ENCODE measurements at places on chromosomes 1 and 21.

DNA sequence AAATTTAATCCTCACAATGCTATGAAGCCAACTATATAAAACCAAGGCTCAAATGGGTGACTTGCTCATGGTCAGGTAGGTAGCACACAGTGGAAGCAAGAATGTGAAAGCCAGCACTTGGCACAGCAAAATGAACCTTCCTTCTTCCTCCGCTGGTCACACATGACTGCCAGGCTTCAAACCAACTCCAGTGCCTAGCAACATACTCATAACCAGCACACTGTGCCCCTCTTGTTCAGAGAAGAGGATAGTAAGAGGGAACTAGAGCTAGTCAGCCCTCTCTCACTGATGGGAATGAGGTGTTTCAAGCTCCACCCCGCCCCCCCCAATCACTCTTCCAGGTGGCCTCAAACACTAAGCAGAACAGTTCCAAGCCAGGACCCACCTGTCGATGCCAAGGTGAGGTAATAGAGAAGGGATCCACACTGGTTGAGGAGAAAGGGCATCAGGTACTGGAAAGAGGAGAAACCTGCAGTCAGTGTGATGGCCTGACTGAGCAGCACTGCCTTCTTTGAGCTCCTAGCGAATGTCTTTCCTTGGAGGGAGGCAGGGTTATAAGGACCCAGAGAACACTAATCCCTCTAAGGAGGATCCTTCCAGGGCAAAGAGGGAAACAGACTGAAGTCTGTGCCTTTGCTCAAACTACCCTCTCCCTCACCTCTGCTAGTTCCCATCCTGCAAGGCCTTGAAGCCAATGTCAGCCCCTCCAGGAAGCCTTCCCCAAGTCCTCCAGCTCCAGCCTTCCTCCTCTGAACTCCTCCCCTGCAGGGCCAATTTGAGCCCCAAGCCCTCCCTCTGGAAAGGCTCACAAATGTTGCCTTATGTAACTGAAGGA, 1.2 kb downstream of the TMEM234 start:
- no peak for DNase-seq

- DNase-seq = no peak
Observed at GRCh38 chr1:218811497-218811896, 362.2 kb upstream of the LYPLAL1 start.

- DNase-seq = no peak
Observed at GRCh38 chr1:243924188-243924587, 74.1 kb upstream of the AKT3 start.

GRCh38 chr1:43861988-43862735, 71.4 kb upstream of the ARTN start:
- no peak for DNase-seq

- no peak for DNase-seq
Observed at GRCh38 chr1:190444464-190444863, 33.2 kb downstream of the BRINP3 start.

DNA sequence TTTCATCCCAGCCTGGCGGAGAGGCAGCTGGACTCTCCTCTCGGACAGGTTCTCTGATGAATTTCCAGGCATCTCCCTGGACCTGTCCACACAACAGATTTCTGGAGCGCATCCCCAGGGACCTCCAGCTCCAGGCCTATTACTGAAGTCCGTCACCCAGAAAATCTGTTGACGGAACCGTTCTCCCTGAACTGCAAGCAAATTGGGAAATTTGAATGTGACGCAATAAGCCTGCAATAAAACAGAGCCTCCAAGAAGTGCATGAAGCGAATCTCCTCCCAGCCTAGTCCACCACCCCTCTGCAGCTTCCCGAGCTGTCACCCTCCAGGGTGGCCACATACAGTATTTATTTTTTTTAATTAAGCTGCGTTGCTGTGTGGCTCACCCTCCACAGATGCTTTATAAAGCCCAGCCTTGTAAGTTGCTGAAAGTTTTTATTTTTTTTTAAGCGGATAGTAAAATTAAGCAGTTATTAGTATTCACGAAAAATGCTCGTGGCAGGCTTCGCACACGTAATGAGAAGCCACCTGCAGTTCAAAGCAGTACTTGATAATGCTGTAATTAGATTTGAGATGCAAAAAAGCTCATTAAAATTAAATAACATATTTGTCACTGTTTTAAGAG, 173.3 kb downstream of the CAMTA1 start:
- DNase-seq = no peak

DNA sequence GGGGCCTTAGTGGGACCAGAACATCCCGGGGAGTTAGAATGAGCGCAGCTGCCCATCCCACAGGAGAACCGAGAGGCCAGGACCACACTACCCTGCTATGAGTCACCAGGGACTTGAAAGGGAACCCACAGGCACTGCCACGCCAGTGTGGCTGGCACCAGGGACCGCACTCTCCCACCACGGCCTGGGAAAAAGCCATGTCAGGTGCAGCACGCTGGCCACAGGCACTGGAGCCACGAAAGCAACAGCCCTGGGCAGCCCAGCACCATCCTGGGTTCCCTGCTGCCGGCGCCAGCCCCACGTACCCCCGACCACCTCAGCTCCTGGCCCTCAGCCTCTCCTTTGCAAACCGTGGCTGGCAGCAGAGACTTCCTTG, 14.1 kb upstream of the TMEM240 start:
- DNase-seq = no peak

GRCh38 chr1:66412704-66413103, 121.2 kb upstream of the SGIP1 start:
- DNase-seq = no peak

- no peak for DNase-seq
Observed at GRCh38 chr1:935751-936231, 12.1 kb downstream of the SAMD11 start.

DNA sequence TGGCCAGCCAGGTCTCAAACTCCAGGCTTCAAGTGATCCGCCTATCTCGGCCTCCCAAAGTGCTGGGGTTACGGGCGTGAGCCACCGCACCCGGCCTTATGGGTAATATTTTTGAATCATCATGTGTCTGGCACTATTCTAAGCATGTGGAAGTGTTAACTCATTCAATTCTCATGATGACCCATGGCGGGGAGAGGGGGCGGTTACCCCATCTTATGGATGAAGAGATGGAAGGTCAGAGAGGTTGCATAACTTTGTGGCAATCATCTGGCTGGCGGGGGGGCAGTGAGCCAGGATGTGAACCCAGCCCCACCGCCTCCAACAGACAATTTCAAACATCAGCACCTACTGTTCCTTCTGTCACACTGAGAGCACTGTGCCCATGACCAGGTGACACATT, 11.5 kb upstream of the TAS1R2 start:
- no peak for DNase-seq

GRCh38 chr1:10901091-10901890, 104.8 kb upstream of the CASZ1 start:
- no peak for DNase-seq

DNA sequence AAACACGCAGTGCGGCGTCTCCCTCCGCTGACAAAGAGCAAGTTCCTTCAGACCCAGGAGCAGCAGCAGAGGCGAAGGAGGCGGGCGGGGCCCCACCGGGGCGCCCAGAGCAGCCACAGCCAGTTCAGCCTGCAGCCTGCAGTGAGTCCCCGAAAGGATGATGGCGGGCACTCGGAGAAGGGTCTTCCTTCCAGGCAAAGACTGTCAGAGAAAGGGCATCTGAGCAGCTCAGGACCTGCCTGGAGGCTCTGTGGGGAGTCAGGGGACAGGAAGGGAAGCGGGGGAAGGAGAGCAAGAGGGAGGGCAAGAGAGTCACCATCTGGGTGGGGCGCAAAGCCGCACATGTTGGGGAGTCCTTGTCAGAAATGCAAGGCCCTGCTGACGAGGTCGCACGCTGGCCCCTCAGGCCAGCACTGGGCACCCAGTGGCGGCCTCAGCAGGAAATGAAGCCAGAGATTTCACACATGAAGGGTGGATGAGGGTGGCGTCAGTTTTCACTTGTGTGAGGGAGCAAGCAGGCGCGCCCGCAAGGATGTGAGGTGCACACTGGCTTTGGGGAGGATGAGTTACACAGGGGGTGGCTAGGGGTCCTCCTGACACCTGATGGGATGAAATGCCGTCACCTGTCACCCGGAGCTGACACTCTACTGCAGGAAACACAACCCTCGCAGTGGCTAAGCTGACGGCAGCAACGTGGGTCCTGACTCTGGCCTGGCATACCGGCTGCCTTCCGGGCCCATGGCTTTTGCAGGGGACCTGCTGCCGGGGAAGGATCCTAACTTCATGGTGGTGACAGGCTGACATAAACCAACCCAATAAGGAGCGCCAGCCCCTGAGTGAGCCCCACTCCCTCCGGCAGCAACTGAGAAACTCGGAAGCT, 6.6 kb downstream of the LRRC47 start:
- no peak for DNase-seq

DNA sequence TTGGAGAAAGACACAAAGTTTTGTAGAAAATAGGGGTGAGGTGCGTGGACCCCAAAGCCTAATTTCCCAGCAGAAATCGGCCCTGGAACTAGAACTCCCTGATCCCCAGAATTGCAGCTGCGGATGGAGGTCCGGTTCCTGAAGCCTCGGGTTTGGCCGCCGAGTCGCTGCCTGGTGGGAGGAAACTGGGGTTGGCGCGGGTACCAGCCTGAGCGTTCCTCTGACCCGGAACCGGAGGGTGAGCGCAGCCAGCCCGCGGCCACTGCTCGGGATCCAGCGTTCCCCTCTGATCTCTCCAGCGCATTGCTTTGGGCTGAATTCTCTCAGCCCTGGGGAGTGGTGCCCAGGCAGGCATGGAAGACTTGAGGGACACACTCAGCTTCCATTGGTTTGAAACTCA, 1.6 kb downstream of the ST6GALNAC5 start:
- no peak for DNase-seq

DNA sequence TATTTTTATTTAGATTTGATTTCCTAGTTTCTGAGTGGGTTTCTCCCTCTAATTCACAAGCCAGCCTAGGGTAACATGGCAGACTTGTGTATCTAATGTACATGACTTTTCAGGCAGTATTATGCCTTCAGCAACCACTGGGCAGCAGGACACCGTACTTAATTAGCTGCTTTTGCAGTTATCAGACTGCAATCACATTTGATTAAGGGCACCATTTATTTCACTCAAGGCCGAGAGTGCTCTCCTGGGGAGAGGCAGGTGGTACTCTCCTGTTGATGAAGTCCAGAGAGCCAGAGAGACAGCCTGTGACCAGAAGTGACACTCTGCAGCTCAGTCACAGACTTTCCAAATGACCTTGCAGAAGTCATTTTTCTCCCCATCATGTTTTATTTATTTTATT, 18.7 kb downstream of the CYYR1 start:
- no peak for DNase-seq

GRCh38 chr1:108357802-108358201, 92.3 kb upstream of the NBPF6 start:
- DNase-seq = no peak

DNA sequence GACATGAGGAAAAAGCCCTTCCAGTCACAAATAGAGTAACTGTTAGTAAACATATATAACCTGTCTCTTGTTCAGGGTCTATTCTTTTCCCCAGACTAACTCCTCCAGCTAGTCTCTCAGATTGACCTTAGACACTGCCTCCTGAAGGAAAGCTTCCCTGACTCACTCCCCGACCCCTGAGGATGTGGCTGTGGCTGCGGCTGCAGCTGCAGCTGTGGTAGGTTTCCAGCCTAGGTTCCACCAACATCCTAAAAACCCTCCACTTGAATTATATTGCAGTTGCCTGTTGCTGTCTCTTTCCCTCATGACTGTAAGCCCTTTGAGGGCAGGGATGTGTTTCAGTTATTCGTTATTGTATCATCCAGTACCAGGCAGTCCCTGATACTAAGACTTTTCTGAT, 132.9 kb upstream of the C1orf21 start:
- no peak for DNase-seq

DNA sequence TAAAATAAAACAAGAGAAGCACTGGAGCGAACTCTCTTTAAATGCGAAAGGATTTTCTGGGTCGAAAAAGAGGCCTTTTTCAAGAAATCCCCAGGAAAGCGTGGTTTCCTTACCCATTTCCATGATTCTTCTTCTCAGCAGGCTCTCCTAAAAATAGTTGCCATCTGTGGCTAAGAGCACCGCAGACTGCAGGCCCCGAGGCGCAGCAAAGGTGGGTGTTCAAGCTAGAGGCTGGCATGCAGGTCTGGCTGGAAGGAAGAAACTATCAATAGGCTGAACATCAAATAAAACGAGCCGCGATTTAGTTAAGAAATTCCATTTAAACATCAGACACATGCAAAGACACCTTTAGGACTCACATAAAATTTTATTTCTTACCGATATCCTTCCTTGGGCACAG, 135.1 kb downstream of the ADAMTS1 start:
- no peak for DNase-seq

- DNase-seq = no peak
Observed at GRCh38 chr1:2226525-2227345, 1.4 kb upstream of the SKI start.

DNA sequence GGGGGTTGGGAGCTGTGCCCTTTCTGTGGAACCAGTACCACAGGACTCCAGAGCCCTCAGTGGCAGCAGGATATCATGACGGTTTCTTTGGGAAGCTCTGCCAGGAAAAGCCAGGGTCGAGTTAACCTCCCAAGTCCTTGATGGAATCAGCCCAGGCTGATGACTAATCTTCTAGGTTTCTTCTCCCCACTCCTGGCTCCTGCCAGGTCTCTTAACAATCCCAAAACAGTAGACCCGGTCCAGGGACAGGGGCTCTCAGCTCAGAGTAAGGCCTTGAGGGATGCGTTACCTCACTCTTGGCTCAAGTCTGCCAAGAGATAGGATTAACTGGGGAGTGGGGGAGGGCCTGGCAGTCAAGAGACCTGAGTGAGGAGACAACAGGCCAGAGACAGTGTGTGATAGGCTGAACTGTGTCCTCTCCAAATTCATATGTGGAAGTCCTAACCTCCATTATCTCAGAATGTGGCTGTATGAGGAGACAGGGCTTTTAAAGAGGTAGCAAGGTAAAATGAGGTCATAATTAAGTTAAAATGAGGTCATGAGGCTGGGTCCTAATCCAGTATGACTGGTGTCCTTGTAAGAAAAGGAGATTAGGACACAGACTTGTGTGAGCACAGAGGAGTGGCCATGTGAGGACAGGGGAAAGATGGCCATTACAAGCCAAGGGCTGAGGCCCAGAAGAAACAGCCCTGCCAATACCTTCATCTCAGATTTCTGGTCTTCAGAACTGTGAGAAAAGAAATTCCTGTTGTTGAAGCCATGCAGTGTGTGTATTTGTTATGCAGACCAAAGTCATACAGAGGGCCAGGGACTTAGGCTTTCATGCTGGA, 95.0 kb downstream of the BEND5 start:
- no peak for DNase-seq

DNA sequence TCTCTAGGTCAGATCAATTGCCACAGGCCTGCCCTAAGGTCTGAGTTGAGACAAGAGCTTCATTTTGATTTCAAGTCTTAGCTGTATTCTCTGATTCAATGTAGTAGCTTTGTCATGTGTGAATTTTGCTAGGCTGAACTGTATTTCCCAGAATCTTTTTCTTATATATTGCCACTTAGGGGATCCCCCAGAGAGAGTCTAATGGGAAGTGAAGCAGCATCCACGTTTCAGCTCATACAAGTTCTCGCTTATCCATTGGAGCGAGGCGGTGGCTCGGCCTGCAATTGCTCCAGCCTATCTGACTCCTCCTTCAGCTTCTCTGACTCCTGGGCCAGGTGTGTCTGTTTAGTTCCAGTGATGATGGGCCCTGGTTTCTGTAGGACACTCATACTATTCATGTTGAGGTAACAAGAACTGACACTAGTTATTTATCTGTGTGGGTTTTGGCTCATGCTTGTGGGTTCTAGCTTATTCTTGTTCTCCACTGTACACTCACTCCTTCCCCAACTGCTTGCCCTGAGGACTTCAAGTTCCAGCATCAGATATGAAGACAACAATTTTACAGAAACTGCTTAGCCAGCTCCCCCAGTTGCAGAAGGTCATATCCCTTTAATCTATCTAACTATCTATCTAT, 48.2 kb downstream of the TBX19 start:
- DNase-seq = no peak
